ENCODE measurements at places on chromosomes 16 and 17.

DNA sequence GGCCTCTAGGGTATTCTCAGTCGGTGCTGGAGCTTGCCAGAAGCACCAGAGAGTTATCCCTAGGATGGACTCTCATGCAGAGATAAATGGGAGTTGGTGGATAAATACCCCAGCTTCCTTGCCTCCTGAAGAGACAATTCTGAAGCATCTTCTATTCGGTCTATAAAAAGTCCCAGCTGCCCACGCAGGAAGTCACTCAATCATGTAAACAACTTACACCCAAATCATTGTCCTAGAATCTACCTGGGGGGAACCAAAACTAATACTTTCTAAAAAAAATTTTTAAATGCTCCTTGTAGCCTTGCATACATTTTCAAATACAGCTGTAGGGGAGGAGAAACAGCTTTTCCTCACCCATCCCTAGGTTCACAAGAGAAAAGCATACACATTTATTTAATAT lies 66.6 kb upstream of the ELAC2 start:
- no peak for DNase-seq

DNA sequence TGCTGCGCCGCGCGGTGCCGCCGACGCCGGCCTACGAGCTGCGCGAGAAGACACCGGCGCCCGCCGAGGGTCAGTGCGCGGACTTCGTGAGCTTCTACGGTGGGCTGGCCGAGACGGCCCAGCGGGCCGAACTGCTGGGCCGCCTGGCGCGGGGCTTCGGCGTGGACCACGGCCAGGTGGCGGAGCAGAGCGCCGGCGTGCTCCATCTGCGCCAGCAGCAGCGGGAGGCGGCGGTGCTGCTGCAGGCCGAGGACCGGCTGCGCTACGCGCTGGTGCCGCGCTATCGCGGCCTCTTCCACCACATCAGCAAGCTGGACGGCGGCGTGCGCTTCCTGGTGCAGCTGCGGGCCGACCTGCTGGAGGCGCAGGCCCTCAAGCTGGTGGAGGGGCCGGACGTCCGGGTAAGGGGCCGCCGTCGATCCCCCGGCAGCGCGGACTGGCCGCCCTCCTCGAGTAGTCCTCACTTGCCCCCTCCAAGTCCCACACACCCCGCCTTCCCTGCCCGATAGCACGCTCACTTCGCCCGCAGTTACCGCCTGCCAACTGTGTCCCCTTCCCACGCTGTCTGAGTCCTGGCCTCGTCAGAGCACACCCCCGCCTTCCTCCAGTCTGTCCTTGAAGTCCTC lies 470 bp downstream of the MLYCD start:
- DNase-seq: no peak

- no peak for DNase-seq
These were observed 9.2 kb upstream of the ITPRIPL2 start for GRCh38 chr16:19104607-19105006.

DNA sequence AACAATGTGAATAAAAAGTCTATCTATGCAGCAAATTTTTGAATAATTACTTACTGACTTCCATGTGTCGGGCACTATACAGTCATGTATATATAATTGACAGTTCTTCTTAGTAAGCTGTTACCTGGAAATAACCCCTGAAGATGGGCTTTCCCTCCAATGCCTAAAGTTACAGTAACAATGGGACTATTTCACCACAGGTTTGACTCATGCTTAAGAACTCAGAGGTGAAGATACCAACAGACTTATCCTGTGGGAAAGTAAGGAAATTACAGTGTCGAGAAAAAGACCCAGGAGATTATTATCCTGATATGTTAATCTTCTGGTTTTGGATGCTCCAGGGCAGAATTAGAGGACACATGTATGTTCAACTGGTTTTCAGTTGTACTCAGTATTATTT lies 601.5 kb upstream of the SOX9 start:
- no peak for DNase-seq

GRCh38 chr16:27515874-27516353 lies 33.8 kb downstream of the GTF3C1 start:
- no peak for DNase-seq

- no peak for DNase-seq
These were observed 446.0 kb upstream of the GOT2 start for GRCh38 chr16:59180083-59180476.

GRCh38 chr17:260944-261343 lies 79.5 kb upstream of the DOC2B start:
- DNase-seq: no peak

- DNase-seq: no peak
These were observed 7.8 kb upstream of the CCL15 start for GRCh38 chr17:36008998-36009665.

DNA sequence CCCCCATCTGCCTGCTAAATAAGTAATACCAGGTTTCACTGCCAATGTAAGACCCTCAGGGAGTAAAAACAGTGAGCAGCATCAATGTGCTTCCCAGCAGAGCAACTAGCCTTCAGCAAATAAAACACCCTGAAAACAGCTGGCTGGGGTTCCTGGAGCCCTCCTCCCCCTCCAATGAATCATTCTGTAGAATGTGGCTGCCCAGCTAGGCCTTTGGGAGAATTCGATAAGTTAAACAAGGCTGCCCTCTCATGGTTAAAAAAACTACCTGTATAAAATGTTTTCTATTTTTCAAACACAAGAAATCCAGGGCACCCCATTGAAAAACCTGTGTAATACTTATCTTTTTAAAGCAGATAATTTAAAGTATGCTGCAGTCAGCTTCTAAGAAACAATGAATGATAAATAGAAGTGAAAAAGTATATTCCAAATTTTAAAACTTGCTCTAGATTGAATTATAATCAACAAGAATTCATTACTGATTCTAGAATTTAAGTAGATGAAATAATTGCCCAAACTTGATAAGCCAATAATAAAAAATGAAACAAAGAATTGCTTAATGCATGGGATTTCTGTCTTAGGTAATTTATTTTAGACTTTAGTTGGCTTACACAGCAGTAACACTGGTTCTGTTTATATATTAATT lies 9.4 kb upstream of the TOM1L1 start:
- DNase-seq: no peak

DNA sequence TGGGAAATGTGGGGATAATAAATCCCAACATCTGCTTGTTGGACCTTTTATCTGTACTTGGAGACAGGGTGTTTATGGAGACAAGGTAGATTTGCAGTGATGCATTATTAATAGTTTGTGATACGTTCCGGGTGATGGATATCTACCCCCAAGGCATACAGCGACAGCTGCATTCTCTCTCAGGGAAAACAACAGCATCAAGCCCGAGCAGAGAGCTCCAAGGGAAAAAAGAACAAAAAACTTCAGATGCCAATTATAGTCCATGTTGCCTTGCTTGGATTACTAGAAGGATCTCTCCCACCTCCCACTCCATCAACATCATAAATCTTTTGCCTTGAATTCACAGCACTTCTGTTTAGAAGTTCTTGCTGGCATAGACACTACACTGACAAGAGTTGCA lies 187.5 kb upstream of the CDH11 start:
- DNase-seq: no peak

DNA sequence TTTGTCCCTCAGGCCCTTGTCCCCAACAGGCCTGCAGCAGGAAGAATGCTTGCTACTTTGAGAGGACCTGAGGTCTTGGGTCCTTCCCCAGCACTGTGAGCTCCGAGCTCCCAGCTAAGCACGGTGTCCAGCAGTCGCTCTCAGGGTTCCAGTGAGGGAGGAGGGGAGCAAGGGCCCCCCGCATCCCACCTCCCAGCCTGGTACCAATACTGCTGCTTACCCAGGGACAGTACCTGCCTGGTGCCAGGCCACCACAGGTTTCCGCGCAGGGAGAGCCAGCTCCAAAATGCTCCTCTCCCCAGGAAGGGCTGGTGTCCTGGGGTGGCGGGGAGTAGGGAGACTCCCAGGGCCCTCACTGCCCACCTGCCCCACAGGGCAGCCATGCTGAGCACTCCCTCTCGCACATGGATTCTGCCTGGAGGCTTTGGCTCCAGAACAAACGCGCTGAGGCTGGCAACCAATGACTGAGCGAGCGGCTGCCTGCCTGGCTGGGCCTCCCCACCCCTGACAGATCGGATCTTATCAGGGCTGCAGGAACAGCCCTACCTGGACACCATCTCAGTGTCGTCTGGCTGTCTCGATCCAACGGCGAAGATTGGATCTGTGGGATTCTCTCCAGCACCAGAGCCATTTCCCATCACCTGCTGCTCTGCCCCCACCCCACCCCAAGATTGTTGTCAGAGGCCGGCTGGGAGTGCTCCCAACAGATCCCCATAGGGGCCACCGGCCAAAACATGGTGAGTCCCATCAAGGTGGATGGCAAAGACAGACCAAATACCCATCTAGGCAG lies 2.4 kb downstream of the DOK4 start:
- no peak for DNase-seq

DNA sequence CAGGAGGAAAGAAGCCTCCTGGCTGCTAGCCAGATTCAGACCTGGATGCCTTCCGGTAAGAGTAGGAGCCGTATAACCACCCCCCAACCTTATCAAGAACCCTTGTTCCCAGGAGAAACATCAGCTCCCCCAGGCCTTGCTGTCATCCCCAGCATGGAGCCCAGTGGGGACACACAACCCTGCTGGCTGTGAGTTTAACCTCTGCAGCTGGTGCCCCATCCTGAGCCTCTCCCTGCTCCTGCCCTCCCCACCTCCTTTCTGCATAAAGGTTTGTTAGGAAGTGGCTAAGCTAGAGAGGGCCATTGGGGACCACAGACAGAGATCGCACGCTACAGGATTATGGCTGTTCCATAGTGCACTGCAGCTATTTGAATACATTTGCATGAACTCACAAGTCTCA lies 55.5 kb upstream of the RPL38 start:
- DNase-seq: no peak

GRCh38 chr17:17675416-17675815 lies 5.8 kb upstream of the RAI1 start:
- DNase-seq: no peak

- no peak for DNase-seq
These were observed 1.8 kb downstream of the ZBTB4 start for GRCh38 chr17:7477392-7478275.

DNA sequence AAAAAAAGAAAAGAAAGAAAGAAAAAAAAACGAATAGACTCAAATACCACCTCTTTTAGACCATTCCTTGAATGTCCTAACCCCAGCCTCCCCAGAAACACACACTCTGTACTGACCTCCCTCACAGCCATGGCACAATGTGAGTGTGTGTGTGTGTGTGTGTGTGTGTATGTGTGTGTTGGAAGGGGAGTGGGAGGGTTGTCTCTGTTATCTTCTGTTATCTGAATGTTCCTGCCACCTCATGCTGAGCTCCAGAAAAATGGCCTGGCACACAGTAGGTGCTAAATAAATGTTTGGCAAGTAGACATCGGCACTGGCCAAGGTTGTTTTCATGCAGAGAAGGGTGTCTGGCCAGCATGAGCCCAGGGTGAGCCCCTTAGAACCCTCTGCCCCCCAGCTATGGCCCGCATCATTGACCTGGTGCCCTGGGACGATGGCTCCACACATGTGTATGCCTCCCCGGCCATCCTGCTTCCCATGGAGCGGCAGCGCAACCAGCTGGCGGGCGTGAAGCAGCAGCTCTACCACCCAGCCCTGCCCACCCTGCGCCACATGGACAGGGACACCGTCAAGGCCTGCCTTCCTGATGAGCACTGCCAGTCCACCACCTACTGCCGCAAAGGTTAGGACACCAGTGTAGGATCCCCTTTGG lies 6.6 kb upstream of the CNGB1 start:
- DNase-seq: no peak

DNA sequence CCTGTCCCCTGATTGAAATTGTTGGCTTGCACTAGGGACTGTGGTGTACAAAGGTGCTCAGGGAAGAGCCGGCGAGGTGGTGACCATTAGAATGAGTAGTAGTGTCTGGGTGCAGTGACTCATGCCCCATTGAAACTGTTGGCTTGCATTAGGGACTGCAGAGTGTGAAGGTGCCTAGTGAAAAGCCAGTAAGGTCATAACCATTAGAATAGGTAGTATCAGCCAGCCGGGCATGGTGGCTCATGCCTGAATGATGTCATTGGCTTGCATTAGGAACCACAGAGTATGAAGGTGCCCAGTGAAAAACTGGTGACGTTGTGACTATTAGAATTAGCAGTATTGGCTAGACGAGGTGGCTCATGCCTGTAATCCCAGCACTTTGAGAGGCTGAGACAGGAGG lies 78.9 kb downstream of the ABCC6 start:
- no peak for DNase-seq

- no peak for DNase-seq
These were observed 32.4 kb downstream of the NLRC5 start for GRCh38 chr16:57021757-57022156.

DNA sequence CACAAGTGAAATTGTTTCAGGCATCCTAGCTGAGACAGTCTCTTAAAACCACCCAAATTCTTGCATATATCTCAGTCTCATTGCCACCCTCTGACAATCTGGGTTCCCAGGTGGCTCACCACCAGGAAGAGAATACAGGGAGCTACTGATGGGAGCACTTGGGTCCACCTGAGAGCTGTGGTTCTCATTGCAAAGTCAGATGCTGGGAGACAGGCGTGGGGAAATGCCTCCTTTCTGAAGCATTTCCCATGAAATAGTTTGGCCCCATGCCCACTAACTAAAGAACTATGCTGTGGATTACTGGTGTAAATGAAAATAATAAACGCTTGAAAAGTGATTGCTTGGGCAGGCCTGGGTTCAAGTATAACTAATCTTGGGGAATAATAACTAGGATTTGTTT lies 70.3 kb downstream of the CMC2 start:
- no peak for DNase-seq

- DNase-seq: no peak
These were observed 1.1 kb downstream of the PRSS41 start for GRCh38 chr16:2799205-2799858.

DNA sequence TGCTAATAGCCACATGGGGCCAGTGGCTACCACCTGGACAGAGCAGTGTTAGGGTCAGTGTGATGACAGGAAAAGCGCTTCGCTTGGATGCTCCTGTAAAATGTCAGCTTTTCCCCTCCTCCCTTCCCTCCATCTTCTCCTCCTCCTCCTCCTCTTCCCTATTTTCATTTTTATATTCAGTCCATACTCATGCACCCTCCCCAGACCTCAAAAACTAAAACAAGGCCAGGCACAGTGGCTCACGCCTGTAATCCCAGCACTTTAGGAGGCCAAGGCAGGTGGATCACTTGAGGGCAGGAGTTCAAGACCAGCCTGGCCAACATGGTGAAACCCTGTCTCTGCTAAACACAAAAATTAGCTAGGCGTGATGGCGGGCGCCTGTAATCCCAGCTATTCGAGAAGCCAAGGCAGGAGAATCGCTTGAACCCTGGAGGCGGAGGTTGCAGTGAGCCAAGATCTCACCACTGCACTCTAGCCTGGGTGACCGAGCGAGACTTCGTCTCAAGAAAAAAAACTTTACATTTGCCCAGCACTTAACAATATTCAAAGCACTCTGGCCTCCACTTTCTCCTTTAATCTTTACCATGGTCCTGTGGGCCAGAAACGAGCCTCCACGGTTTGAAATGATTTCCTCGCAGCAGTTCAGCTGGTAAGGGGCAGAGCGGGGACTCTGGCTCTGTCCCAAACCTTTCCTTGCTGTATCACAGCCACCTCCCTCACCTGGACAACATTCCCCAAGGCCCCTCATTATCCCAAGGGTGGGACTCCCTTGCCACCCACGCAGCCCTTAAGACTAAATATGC lies 21.8 kb downstream of the ANKRD40 start:
- no peak for DNase-seq

GRCh38 chr16:74449470-74449869 lies 28.2 kb upstream of the CLEC18B start:
- DNase-seq: no peak

- no peak for DNase-seq
These were observed 11.1 kb downstream of the FLCN start for GRCh38 chr17:17225901-17226300.

Measured in activated naive CD4-positive, alpha-beta T cell (primary cell).